ENCODE measurements at places on chromosomes 6 and 20.

DNA sequence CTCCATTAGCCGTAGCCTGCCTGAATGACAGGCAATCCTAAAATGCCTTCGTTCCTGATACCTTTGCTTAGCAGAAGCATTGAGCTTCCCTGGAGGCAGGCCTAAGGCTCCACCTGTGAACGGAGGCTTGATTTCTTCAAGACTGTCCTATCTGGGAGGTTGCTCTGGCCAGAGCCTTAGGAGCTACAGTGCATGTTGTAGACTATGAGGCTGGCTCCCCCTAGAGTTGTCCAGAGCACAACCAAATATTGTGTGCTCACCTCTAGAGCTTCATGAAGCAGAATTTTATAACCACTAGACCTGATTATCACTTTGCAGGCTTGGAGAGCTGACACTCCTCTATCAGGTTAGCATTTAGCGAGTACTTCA is 217.8 kb downstream of the MAFB start:
- DNase-seq, result no peak

GRCh38 chr6:168032005-168032760 is 34.7 kb downstream of the KIF25 start:
- DNase-seq, result no peak

GRCh38 chr20:62554214-62554897 is 78.6 kb upstream of the GATA5 start:
- no peak for DNase-seq

DNA sequence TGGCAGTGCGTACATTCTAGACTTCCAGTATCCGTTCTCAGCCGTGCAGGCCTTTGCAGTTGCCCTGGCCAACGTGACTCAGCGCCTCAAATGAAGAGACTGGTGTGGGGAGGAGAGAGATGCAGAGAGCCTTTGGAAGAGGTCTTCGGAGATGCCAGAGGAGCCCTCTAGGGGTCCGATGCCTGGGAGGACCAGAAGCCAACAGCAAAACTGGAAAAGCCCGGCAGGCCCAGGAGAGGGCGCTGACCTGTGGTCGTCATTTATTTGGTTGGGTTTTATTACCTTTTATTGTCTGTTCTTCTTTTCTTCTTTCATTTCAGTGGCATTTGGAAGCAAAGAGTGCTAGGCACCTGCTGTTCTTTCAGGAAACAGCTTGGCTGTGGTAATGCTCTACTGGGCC is 53.3 kb upstream of the TMEM181 start:
- DNase-seq, result no peak

DNA sequence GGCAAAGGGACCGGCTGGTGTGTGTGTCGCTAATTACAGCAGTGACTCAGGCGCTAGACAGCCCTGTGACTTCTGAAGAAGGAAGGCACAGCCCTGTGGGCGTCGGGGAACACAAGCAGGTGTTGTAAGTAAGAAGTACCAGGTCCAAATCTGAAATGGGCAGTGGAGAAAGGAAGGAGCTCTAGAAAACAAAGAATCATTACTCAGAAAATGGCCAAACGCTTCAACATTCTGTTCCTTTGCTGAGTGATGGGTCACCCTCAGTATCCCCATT is 106.8 kb downstream of the PXDC1 start:
- DNase-seq, result no peak

GRCh38 chr20:11987526-11987925 is 69.8 kb downstream of the BTBD3 start:
- no peak for DNase-seq

DNA sequence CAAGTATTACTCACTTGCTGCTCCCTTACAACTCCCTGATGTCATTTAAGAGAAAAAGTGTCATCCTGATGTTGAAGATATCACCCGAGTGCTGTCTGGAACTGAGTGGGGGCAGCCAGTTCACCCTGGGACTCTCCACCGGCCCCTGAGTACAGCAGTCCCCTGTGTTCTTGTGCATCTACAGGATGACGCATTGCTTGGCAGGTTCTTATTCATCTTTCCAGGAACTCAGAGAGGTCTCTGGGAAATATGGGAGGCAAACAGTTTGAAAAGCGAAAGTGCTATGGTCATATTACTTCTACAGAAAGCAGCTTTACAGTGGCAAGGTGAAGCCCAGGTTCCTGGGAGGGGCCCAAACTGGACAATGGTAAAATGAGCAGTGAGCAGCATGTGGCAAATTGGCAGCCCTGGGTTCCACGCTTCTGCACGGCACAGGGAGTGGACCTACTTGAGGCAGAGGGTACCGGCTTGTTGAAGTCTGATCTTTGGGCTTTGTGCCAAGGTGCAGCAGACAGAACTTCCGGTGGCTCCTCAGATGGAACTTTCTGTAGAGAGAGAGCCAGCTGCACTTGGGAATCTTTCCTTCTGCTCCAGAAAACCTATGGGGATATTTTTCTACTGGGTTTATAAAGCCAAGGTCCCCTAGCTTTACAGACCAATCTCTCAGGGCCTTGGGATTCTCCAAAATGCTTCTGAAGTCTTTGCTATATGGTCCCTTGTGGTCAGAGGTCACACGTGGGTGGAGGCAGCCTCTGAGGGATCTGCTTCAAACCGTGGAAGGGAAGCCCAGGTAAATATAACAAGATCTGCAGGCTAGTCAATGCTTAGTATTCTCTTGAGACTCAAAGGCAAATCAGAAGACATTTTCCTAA is 128.3 kb downstream of the MAP3K7 start:
- DNase-seq, result peak; percentile 90

DNA sequence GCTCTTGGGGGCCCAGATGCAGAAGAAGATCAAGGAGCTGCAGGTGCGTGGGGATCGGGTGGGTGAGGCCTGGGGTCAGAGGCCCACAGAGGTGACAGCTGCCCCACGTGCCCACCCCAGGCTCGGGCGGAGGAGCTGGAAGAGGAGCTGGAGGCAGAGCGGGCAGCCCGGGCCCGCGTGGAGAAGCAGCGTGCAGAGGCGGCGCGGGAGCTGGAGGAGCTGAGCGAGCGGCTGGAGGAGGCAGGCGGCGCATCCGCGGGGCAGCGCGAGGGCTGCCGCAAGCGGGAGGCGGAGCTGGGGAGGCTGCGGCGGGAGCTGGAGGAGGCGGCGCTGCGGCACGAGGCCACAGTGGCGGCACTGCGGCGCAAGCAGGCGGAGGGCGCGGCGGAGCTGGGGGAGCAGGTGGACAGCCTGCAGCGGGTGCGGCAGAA is 41.5 kb downstream of the MYH7B start:
- DNase-seq, result no peak

DNA sequence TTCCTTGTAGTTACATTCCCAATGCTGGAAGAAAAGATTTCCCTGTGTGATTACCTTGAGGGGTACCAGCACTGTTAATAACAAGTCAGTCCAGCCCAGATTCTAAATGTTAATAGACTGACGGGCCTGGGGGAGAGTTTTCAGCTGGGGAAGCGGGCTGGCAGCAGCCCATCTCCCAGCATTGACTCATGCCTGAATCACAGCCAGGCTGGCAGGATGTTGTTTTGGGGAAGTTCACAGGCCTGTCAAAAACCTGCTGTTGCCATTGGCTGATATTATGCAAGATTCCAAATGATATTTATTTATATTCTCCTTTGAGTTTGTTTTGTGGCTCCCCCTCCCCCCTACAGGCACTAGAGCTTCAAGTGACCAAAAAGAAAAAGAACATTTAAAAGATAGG is 213.9 kb upstream of the CNR1 start:
- DNase-seq, result no peak
